CD4-positive, alpha-beta T cell treated with Interleukin-4 for 1 hour (primary cell): ENCODE measurements at places on chromosomes 5 and 9.

GRCh38 chr9:124033967-124034366 is 22.4 kb downstream of the LHX2 start:
- no peak for DNase-seq

DNA sequence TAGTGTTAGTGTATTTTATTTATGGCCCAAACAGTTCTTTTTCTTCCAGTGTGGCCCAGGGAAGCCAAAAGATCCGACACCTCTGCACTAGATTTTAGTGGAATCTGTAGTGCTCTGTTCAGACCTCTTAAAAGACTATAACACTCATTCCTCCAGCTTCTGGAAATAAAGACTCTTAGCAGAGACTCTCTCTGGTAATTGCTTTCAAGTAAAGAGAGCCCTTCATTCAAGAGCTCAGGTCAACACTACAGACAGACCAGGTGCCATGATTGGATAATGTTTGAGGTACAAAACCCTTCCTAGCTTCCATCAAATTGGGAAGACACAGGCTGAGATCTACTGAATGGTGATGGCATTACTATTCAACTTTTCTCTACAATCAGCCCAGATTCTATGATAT is 255.8 kb downstream of the PRDM9 start:
- DNase-seq, result no peak

- no peak for DNase-seq
Observed at GRCh38 chr9:98255061-98255577, 330 bp downstream of the TBC1D2 start.

DNA sequence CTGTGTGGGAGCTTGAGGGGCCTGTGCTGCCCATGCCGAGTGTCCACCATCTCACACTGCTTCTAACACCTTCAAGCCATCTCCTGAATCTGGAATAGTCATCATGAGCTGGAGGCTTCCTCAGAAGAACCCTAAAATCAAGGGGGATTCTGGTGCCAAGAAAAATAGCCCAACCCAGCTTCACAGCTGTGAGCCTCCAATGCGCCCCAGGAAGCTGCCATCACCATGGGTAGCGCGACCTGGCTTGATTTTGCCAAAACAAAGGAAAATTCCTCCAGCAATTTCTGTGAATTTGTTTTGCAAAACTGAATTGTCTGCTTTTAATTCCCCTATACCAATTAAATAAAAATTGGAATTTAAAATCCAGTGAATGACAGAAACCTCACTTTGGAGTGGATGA is 6.2 kb upstream of the TIFAB start:
- no peak for DNase-seq

GRCh38 chr9:80931163-80931562 is 758.2 kb downstream of the TLE1 start:
- DNase-seq, result no peak

DNA sequence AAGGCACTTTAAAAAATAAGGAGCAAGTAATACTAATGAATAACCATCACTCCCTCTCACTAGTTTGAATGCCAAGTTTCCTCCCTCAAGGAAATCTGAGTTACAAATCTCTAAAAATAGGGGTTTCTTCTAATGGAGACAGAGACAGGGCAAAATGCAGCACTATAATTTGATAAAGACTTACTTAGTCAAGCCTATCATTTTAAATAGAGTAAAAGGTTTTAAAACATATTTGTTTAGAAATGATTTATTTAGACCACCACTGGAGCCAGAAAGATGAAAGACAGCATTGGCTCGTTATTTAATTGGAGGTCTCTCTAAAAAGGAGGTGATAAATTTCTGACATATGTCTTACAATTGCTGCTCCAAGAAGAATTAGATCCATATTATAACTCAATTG is 228.7 kb downstream of the TLE1 start:
- no peak for DNase-seq

- no peak for DNase-seq
Observed at GRCh38 chr9:19788152-19788551, 685 bp downstream of the SLC24A2 start.

- peak; percentile 60 for DNase-seq
Observed at GRCh38 chr5:177445052-177445916, 1.3 kb upstream of the PRR7 start.

- DNase-seq, result no peak
Observed at GRCh38 chr5:96094904-96095303, 133.3 kb upstream of the ELL2 start.

DNA sequence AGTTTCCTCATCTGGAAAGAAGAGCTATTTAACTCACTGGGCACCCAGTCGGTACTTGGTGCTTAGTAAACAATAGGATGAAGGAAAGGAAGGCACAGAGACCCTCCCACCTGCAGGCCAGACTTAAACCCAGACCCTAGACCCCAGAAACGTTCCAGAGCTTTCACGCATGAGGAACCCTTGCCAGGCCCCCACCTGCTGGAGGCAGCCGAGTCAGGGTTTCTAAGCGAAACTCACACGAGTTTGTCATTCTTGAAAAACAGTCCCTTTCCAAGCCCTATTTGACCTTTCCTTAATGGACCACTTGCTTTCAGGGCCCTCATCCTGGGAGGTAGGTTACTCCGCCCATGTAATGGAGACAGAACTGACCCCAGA is 30.6 kb downstream of the NDUFA8 start:
- no peak for DNase-seq
